ENCODE measurements at places on chromosomes 11 and 22.

GRCh38 chr11:59429924-59430516, 3.8 kb upstream of the OR5A2 start:
- DNase-seq: peak; percentile 45

DNA sequence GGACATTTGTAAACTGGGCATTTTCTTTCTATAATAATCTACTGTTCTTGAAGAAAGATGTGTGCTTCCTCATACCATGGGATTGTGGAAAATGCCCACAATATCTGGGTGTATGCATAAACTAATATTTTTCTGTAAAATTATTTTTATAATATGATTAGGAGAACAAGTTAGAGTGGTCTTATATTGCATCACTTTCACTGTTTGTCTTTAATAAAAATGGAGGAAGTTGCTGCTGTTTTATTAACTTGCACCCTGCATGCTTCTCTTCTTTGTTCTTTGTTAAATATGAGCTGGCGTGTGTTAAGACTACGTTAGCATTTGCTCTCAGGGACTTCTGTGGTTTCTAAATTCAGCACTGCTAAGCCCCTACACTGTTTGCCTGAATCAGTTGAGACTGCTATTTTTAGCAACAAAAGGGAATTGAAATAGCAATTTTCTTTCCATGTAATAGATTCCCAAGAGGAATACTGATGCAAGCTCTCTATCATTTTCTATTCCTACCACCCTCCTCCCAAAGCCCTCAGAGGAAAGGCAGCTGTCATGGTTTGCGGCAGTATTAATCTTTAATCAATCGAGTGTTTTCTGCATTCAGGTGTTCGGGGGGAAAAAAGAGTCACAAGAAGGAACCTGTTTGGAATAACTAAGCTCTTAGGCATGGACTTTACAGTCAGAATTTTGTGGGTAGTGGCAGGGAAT, 56.1 kb downstream of the HSD17B12 start:
- DNase-seq: peak; percentile 24

DNA sequence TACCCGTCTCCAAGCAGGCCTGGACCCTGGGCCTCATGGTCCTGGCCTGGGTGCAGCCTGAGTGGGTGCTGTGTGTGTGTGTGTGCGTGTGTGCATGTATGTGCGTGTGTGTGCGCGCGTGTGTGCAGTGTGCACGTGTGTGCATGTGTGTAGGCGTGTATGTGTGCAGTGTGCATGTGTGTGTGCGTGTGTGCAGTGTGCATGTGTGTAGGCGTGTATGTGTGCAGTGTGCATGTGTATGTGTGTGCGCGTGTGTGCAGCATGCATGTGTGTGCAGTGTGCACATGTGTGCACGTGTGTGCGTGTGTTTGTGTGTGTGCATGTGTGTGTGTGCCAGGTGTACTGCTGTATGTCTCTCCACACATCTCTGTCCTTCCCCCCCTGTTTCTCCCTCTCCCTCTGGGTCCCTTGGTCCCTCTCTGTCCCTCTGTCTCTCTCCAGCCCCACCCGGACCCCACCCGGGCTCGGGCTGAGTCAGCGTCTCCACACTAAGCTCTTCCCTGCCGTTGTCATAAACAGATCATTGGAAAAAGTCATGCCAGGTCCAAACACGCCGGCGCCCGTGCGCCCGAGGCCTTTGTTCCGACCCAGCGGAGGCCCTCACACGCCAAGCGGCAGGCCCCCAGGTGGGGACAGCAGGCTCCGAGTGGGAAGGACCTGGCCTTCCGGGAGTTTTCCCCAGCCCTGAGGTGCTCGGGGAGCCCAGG, 34.0 kb downstream of the WNT7B start:
- DNase-seq: no peak

DNA sequence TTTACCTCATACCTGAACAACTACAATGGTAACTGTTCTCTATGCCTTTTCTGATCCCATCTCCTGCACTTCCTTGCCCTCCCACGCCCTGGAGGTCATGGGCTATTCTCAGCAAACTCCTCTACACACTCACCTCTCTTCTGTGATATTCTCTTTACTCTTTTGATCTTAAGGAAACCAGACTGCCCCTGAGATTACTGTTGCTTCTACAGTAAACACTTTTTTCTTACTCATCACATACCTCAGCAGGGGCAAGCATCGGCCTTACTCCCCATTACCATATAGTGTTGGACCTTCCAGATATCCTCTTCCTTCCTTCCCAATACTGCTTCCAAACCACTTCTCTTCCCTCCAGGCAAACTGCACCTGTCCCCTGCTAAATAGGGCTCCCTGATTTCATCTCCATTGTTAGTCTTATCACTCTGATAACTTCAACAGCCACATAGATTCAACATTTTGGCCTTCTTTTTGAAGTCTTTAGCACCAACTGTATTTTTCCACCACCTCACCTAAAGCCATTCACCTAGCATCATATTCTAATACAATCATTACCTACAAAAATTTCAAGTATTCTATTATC, 141.2 kb downstream of the RBFOX2 start:
- no peak for DNase-seq

DNA sequence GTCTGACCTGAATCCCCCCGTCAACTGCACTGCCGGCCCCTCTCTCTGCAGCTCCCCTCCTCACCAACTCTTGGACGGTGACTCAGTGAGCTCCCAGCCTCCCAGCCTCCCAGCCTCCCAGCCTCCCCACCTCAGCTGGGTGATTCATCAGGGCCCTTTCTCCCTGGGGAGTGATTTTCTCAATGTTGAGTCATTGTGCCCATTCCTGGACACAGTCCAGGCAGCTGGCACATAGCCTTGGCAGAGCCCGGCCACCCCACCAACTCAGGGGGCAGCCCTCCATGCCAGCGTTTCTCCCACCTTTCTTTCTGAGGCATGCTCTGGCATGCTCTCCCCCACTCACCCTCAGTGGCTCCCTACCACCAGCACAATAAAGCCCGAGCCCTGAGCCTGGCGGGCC, 30.7 kb downstream of the PDE2A start:
- no peak for DNase-seq

- DNase-seq: no peak
Measured at GRCh38 chr22:33022231-33022630, 36.0 kb downstream of the SYN3 start.

DNA sequence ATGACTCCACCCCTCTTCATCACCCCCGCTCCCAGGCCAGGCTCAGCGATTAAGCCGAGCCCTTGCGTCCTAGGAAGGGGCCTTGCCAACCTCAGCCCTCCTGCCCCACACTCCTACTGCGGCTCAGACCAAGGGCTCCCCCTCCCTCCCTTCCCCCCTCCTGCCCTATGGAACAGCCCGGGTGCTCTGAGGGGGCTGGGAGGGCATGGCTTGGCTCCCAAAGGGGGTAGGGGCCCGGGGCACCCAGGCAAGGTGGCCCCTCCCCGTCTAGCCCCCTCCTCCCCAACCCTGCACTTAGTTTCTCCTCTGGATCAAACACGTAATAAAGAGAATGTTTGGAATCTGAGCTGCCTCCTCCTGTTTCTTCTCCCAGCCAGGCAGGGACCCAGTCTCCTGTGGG, 6.3 kb downstream of the RCOR2 start:
- DNase-seq: no peak

- DNase-seq: no peak
Measured at GRCh38 chr22:30433773-30434172, 8.2 kb downstream of the MTFP1 start.

GRCh38 chr11:8512547-8512946, 81.5 kb downstream of the STK33 start:
- DNase-seq: no peak

DNA sequence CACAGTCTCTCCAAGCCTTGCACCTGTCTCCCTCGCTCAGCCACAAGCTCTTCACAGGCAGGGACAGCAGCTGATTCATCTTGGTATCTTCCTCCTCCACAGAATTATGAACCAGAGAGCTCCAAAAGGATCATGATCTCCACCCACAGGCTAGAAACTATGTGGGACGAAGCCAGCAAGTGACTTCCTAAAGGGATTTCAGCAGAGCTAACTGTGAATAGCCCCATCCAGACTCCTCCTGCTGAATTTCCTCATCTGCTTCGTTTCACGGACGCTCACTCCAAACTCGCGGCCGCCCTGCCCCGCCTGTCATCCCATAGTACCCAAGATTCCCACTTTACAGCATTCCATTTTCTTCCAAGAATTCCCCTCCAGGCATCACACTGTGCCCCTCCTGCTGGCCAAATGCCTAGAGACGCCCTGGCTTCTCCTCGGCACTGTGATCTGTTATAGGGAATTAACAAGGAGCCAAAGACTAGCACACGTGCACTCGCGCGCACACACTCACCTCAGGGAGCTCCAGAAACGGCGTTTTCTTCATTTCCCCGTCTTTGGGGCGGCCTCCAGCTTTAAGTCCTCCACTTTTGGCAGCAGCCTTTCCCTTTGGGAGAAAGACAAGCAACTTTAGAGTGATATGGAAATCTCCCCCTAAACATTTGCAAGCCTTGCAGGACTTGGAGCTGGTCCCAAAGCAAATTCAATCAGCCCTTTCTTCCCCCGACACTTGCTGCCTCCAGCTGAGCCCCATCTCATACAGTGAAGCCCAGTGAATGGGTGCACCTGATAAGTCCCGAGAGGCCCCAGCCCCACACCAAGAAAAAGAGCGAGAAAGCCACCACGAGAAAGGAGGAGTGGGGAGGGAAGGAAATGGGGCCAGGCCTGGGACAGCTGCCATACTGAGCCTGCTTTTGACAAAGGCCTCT, 35.5 kb downstream of the SPATA19 start:
- DNase-seq: peak; percentile 58

DNA sequence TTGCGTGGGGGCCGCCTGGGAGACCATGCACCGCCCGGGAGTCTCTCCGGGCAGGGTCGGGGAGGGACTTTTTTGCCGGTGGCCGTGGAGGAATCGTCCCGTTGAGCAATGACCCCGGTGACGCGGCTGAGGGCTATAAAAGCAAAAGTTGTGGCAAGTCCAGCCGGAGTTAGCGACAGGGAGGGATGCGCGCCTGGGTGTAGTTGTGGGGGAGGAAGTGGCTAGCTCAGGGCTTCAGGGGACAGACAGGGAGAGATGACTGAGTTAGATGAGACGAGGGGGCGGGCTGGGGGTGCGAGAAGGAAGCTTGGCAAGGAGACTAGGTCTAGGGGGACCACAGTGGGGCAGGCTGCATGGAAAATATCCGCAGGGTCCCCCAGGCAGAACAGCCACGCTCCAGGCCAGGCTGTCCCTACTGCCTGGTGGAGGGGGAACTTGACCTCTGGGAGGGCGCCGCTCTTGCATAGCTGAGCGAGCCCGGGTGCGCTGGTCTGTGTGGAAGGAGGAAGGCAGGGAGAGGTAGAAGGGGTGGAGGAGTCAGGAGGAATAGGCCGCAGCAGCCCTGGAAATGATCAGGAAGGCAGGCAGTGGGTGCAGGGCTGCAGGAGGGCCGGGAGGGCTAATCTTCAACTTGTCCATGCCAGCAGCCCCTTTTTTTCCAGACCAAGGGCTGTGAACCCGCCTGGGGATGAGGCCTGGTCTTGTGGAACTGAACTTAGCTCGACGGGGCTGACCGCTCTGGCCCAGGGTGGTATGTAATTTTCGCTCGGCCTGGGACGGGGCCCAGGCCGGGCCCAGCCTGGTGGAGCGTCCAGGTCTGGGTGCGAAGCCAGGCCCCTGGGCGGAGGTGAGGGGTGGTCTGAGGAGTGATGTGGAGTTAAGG, at the start of gene NEAT1:
Gene NEAT1 (plus strand): TSS at position 166 of the 883 bp plus-strand sequence.
- peak; percentile 95 for DNase-seq

DNA sequence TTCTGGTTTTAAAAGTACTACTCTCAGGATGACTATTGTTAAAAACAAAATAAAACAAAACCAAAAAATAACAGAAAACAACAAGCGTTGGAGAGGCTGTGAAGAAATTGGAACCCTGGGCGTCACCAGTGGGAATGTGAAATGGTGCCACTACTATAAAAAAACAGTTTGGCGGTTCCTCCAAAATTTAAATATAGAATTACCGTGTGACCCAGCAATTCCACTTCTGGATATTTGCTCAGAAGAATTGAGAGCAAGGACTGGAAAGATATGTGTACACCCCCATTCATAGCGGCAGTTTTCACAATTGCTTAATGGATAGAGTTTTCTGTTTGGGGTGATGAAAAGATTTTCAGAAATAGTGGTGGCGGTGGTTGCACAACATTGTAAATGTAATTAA, 8.6 kb downstream of the APOA4 start:
- DNase-seq: no peak

DNA sequence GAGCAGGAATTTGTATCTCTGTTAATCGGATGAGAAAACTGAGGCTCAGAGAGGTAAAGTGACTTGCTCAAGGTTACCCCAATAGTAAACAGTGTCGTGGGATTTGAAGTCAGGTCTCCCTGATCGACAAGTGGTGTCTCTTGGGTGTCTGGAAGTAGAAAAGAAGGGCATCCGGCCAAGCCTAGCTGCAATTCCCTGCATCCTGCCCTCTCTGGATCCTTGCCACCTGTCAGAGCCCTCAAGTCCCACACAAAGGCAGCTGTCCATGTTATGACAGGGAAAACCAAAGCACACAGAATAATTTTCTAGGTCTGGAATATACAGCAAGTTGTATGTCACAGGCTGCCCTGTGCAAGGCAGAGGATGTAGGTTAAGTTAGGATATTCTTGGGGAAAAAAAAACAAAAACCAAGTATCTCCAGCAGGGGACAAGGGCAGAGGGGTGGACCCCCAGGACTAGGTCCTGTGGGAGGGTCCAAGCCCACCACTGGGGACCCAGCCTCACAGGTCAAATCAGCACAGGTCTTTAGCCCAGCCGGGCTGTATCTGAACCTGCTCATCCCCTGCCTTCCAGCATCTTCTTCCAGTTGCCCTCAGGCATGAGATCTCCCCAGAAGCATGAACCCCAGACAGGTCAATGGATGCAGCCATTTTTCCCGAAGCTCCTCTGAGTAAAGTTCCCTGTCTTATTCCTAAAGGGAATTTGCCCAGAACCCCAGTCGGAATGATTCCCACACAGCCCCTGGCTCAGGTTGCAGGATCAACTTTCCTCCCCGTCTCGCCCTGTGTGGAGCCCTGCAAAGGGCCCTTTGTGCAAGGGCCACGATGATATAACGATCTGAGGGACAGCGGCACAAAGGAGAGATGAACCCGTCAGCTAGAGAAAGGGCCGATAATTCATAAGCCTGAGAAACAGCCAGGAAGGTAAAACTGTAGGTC, 15.0 kb downstream of the USH1C start:
- peak; percentile 54 for DNase-seq

DNA sequence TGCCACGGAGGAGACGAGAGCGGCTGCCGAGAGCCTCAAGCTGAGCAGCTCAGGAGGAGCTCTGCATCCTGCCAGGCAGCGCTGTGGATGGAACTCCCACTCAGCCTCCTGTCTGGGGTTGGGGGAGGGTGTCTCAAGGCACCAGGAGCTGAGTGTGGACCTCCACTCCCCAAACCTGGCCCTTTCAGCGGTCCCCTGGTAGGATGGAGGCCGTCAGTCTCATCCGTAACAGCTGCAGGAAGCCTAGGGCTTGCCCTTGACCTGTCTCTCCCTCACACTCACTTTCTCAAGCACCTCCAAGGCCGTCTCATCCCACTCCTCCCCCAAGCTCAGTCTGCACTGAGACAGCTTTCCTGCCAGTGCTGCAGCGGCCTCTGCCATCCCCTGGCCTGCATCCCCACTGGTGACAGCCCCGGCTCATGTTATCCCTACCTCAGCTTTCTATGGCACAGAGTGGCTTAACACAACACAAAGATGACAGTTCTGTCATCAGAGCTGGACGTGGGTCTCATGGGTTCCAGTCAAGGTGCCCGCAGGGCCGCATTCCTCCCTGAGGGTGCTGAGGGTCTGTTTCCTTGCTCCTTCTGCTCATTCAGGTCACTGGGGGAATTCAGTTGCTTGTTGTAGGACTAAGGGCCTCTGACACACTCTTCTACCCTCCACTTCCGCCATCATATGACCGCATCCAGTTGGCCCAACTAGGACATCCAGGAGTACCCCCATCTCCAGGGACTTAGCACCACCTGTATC, 341.9 kb upstream of the B3GAT1 start:
- no peak for DNase-seq

Measured in muscle of back (tissue), 13 donors.